ENCODE measurements at places on chromosomes 12 and 14.

- DNase-seq = no peak
Observed at GRCh38 chr12:4251216-4251891, 22.2 kb upstream of the CCND2 start.

DNA sequence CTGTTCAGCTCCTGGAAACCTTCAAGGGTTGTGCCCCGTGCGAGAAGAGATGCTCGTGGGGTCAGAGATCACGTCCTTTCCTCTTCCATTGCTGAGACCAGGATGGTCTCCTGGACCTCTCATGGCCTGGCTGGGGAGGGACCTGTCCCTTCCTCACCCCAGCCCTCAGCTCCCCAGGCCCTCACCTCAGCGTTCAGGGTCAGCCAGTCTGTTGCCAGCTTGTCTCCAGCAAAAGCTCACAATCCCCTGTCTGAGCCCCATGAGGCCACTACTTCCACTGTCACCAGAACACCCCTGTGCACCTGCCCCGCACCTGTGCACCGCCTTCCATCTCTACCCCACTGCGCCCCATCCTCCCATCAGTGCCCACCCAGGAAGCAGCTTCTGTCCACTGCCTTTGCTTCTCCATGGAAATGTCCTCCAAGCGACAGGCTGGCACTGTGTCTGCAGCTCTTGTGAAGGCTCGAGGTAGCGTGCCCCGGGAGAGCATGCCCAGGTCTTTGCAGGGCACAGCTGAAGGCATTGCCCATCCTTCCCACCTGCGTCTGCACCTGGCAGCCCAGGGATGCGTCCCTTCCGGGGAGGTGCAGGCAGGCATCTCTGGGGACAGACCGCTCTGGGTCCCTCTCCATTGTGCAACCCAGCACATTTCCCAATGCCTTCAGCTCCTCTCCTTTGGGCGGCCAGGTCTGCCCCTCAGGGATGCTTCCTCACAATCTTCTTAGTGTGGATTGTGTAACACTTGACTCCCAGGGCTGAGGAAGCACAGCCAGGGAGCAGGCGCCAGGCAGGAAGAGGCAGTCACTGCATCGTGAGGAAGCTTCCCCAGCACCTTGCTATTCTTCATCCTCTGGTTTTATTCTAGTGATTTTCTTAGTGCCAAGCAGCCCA, 179.6 kb downstream of the ADGRD1 start:
- no peak for DNase-seq

GRCh38 chr14:31921721-31922120, 155.4 kb upstream of the ARHGAP5 start:
- no peak for DNase-seq

GRCh38 chr14:58547649-58548048, 90.1 kb upstream of the DACT1 start:
- DNase-seq = no peak

DNA sequence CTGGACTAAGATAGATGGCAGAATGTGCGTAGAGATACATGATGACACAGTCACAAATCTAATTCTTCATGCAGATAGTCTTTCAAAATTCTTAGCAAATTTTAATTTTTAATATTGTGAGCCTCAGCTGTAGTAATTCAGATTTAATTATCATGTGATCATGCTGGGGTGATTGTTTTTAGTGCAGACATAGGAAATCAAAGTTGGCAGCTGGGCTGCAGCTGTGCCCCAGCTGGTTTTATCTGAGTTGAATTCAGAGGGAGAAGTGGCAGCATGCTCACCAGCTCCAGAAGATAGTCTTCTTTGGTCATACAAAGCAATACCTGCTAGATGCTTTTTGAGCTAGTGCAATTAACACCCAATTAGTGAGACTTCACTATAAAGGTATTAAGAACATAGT, 292.9 kb downstream of the RAD51B start:
- no peak for DNase-seq

DNA sequence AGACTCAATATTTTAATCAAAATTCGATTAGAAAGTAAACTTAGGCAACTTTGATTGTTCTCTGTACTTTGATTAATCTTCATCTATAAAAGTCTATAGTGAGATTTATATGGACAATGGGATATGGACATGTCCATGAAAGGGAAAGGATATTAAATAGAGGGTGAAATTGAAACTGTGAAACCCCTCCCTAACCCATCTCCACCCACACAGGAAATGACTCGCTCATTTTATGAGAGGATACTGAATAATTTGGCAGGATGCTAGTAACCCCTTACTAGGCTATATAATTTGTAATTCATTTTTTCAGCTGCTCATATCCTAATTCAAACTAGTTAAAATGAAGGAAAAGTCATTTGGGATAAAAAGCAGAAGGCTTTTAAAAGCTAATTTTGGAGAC, 328.0 kb upstream of the ATP2B1 start:
- DNase-seq = no peak

Data from stimulated activated naive CD4-positive, alpha-beta T cell (primary cell).